ENCODE measurements at places on chromosomes 12 and 14. TPM values are rescaled to one million over a fixed set of nuclear protein-coding genes. Genes with fewer than 3 reads are reported as not detected.

- no peak for DNase-seq
Observed at GRCh38 chr12:99154216-99154982, 493.2 kb upstream of the GARIN6 start.

DNA sequence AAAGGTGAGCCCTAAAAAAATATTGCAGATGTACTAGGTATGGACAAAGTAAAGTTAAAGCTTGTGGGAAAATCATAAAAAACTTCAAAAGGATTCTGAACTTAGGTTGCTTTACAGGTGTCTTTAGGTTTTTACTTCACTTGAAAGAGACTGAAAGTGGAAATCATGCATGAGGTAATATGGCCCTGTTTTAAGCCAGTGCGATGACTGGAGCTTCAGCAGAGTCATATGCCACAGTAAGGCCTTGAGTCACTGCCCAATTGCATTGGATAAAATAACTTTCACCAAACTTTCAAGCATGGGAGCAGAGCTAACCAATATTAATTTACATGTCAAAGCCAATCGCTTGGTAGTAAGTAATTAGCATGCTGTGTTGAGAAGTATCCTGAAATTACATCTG, 63.9 kb upstream of the TMEM260 start:
- DNase-seq: no peak

DNA sequence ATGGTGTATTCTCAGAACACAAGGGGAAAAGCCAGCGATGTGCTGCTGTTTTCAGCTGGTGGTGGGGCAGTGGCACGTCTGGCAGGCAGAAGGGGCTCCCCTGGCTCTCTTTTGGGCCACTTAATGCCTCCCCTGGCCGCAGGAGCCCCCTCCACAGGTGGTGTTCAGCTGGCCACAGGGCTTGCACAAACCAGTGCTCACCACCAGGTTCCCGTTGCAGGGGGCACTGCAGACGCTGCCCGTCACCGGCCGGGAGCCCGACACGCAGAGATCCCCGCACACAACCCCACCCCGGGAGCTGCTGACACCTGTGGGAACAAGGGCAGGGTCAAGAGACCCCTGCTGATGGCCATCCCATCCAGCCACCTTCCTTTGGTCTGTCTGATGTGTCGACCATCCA, 6.7 kb downstream of the KRT83 start:
- DNase-seq: no peak

- DNase-seq: peak; percentile 46
Observed at GRCh38 chr12:124296916-124297351, 2.0 kb downstream of the RFLNA start.

GRCh38 chr14:96100161-96101064, 61.3 kb downstream of the C14orf132 start:
- DNase-seq: peak; percentile 84

- DNase-seq: no peak
Observed at GRCh38 chr12:119615518-119616475, 22.2 kb downstream of the TMEM233 start.

- no peak for DNase-seq
Observed at GRCh38 chr12:47762850-47763465, 4.3 kb upstream of the RAPGEF3 start.

DNA sequence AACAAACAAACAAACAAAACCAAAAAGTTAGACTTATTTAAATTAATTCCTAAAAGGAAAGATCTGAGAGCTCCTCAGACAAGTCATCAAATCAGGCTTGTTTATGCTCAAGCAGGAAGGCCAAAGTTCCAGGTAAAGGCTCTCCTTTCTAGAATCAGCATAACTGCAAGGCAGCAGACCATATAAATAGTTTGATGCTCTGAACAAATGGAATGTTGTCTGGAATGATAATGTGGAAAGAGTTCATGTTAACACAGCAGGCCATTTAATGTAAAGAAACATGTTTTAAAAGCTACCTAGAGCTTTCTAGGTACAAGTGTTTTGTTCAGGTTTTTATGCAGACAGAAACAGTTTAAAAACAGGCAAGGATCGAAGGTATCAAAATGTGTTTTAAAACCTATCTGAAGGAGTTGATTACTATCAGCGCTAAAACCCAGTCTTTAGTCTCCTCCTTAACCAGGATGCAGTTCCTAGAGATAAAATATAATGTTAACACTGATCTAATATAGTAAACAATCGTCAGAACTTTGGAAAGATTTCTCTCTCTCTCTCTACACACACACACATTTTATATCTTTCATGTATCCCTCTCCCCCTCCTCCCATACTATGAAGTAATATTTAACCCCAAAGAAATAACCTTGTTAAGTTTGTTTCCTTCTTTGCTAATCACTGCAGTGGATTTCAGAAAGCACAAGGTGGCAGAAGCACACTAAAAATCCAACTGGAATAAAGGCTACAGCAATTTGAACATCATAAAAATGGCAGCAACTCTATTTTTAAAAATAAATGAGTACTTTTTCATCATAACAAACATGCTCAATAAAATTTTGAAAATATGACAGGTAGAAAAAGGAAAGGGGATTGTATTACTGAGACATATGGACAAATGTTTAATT, 135.5 kb downstream of the PAWR start:
- no peak for DNase-seq

DNA sequence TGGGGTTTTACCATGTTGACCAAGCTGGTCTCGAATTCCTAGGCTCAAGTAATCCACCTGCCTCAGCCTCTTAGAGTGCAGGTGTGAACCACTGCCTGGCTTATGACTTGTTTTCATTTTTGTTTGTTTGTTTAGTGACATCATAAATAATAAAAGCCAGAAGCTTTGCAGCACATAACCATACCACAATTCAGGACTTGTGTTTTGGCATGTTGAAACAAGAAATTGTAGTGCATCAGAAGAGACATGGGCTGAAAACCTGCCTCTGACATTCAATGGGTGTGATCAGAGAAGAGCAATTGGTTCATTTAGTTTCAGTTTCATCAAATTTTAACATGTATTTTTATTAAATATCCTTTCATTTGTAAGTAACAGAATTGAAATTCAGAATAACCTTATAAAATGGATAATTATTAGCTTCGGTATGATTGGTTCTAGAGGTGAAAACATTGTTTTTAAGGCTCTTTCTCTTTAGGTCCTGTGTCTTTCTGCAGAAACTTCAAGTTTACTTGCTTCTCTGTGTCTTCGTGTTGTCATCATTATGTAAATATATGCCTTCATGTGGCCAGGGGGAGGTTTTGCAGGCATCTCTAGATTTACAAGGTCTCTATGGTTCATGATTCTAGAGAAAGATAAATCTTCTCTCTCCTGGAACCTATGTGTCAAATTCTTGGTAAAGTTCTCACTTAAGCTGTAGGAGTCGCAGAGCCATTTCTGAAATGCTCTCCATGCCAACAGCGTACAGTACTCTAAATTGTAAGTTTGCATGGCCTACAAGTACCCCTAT, 312.0 kb downstream of the KCNC2 start:
- DNase-seq: no peak

DNA sequence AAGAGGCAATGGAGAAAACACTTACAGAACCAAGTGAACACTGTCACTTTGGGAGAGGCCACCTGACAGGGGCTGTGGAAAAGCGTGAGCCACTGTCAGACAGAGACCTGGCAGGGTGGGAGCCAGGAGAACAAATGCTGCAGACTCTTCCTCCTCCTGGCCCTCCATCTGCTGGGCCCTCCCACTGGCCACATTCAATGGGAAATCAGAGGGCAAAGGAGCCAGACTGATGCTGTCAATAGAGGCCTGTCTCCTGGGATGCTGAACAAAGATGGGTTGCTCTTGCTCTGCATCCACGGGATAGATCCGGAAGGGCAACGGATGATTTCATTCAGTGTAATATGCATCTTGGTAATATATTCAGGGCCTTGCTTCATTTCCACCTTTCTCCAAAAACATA, 44.9 kb upstream of the BCAT1 start:
- DNase-seq: no peak

- no peak for DNase-seq
Observed at GRCh38 chr12:22332202-22332601, 2.3 kb downstream of the ST8SIA1 start.

DNA sequence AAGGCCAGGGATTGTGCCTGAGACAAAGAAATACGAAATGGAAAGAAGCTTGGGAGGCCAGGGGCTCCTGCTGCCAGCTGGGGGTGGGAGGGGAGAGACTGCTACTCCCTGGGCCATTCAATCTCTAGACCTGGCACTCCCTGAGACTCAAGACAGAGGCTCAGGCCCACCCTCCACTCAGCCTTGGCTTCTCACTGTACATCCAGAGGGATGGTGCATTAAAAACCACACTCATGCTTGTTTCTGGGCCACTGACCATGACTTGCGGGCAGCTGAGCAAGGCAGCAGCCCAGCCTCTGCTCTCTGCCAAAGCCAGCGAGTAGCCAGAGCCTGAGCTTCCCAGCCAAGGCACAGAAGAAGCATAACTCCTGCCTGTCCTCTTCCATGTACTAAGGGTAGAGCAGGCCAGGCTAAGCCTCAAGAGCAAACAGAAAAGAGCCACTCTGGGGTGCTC, 41.5 kb downstream of the PITPNM2 start:
- no peak for DNase-seq

GRCh38 chr14:38409071-38409705, 153.3 kb upstream of the CLEC14A start:
- DNase-seq: no peak

GRCh38 chr12:31897781-31898503, 61.3 kb upstream of the RESF1 start:
- DNase-seq: peak; percentile 22

DNA sequence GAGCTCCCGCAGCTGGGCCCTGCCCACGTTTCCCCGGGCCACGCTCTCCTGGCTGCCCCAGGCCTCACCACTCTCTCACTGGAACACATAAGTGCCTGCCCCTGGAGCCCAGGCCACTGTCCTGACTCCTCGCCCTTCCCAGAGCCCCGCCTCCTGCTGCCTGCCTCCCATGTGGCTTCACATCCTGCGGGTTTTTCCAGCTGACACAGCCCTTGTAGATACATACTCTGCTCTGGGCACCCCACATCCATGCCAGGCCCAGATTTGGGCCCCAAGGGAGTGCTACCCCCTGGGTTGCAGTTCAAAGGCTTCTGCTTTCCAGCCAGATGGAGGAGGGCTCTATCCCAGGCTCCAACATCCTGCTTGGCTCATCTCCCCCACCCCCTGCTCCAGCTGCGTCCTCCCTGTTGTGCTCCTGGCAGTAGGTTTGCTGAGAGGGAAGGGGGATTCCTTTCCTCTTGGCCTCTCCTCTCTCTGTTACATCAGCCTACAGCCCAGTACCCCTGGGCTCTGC, 60.1 kb downstream of the TSPAN9 start:
- no peak for DNase-seq

- DNase-seq: peak; percentile 69
Observed at GRCh38 chr12:52221912-52222457, 11.1 kb upstream of the KRT7 start.

- DNase-seq: no peak
Observed at GRCh38 chr12:28023156-28023887, 50.8 kb upstream of the PTHLH start.

GRCh38 chr12:42589465-42590329, at the start of gene PRICKLE1:
TSS of gene PRICKLE1 (minus strand) at chr12:42589746. CDS start at chr12:42472516, 117,230 bp downstream.
- DNase-seq: peak; percentile 20

DNA sequence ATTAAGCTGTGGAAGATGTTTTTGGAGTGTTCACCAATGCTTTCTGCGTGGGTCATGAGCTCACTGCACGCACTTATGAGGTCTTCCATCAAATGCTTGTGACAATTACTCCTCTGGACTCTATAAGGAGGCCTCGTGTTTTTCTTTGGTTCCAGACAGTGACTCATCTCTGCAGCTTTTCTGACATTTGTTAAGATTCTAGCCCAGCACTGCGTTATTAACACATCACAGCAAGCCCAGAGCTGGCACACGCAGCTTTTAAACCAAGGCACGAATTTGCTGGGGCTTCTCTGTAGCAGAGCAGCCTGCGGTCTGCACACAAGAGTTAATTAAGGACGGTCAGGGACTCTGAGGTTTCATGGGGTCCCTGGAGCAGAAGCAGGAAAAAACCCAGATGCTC, 16.9 kb downstream of the MEG3 start:
- DNase-seq: no peak

- DNase-seq: no peak
Observed at GRCh38 chr12:130418251-130418650, 80.6 kb downstream of the PIWIL1 start.

GRCh38 chr12:402029-402389, 565 bp downstream of the CCDC77 start:
- DNase-seq: no peak

DNA sequence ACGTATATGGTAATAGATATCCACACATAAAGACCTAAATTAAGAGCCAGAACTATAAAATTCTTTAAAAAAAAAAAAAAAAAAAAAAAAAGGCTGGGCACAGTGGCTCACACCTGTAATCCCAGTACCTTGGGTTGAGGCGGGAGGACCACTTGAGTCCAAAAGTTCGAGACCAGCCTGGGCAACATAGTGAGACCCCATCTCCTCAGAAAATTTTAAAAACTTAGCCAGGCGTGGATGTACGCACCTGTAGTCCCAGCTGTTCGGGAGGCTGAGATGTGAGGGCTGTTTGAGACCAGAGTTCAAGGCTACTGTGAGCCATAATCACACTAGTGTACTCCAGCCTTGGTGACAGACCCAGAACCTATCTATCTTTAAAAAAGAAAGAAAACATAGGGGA, 4.3 kb downstream of the BTBD7 start:
- DNase-seq: no peak

GRCh38 chr12:108625228-108625627, 8.5 kb downstream of the SELPLG start:
- no peak for DNase-seq

Gene FSCB
- not detected for total RNA-seq

Gene SCNN1A
- 151 TPM for total RNA-seq

Gene MYF6
- 0.27 TPM for total RNA-seq

Gene CLEC4D
- not detected for total RNA-seq

Gene KRT7
- not detected for total RNA-seq

Gene KCNMB4
- total RNA-seq: 1.1 TPM

Gene TSHR
- 0.37 TPM for total RNA-seq

Gene PTGDR
- 30.1 TPM for total RNA-seq

Gene IL31
- not detected for total RNA-seq

Gene KRT79
- not detected for total RNA-seq

Data from transverse colon (tissue), 4 donors.